ENCODE measurements at places on chromosomes 3 and 15. TPM values are rescaled to one million over a fixed set of nuclear protein-coding genes. Genes with fewer than 3 reads are reported as not detected.

Gene SLC6A1
- total RNA-seq: 1.8 TPM

Gene CHL1
- 20.2 TPM for total RNA-seq

Gene DCBLD2
- 36.5 TPM for total RNA-seq

Gene SLC22A13
- 0.32 TPM for total RNA-seq

Gene SOX2
- 4.0 TPM for total RNA-seq

Gene ATP13A4
- 188 TPM for total RNA-seq

Gene AP3B2
- 3.0 TPM for total RNA-seq
